Cerebellar nuclear complex (tissue), 1 donor: ENCODE measurements at places on chromosomes 16 and 17.

- no peak for DNase-seq
Observed at GRCh38 chr16:87558682-87559081, 43.6 kb upstream of the JPH3 start.

DNA sequence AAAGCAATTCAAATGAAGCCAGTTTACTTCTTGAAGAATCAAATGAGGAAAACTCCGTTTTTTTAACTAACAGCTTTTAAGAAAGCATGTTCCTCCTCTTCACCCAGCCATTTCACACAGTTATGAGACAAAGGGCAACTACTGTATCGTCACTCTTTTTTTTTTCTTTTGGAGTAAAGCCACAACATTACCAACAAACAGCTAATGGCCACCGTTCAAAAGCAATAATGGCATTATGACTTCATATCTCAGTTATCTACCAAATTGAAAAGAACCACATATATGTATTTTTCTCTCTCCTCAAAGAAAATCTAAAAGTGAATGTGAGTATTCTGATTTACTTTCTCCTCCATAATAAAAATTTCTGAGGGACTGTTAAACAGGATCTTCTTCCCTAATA lies 14.5 kb downstream of the GRB2 start:
- no peak for DNase-seq

DNA sequence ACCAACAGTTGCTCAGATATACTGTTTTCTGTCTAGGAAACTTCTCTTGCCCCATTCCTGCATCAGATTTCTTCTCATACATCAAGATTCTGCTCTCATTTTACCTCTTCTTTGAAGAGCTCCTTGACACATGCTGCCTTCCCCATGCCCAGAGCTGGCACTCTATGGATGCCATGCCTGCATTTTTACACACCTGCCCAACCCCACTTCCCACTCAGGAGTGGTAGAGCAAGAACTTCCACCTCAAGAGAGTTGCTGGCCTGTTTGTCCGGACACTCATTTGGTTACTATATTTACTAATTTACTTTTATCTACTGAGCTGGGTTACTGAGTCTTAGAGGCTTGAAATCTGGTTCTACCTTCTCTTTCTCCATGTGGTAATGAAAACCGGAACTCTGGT lies 98.3 kb upstream of the HLF start:
- no peak for DNase-seq

GRCh38 chr16:81522108-81522701 lies 77.6 kb downstream of the CMIP start:
- DNase-seq, result no peak

GRCh38 chr17:21183468-21183867 lies 30.5 kb downstream of the TMEM11 start:
- no peak for DNase-seq

- DNase-seq, result no peak
Observed at GRCh38 chr17:80063830-80064585, 27.6 kb downstream of the CCDC40 start.

DNA sequence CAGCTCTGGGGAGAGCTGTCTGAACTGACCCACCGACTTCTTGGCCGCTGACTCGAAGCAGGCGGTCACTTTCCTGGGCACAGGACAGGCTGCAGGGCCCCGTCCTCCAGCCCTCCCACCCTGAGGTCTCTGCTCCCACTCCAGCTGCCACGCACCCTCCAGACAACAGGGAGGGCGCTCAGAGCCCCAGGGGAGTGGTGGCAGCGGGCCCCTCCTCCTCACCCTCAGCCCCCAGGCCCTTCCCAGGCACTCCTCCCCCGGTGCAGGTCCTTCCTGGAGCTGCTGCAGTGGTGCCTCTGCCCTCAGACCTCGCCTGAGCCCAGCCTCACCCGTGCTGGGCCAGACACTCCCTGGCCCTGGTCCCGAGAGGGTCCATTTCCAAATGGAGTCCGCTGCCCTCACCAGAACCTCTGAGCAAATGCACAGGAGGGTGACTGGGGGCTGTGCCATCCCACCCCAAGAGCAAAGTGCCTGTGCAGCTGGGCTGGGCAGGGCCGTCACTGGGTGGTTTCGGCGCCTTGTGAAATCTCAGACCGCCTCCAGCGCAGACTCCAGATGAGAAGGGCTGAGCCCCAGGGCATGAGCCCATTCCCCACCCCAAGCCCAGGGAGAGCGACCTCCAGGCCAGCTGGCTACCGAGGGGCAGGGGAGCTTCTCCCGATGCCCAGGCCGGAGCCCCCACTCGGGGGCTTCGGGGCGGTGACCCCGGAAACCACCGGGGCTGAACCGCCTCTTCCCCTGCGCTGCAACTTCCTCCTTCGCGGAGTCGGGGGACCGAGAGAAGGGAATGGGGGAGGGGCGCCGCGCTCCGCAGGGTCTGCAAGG lies 717 bp downstream of the CYBA start:
- DNase-seq, result no peak

DNA sequence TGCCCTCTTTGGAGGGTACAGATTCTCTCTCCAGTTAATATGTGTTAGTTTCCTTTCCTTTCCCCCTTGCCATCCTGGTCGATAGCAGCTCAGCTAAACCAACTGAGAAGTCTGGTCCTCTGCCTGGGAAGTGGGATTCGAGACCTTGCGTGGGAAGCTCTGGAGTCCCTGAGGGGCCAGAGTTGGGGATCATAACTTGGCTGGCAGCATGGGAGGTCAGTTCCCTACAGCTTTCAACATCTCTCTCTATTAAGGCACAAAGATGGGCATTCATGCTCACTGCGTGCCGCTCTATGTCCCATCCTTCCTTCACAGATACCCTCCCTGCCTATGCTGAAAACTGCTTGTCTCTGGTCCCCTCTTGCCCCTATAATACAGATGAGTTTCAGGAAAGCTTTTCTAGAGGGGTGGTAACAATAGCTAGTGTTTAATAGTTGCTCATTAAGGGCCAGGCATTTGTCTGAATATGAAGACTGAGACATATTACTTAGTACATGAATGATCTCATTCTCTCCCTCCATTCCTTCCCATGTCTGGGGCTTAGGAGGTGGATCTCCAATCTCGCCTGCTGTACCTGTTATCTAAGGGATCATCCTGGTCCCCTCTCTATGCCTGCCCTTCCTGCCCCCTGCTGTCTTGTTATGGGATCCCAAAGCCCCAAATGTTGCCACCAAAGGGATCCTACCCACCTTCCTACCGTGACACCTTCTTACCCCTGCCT lies 10.8 kb downstream of the THRA start:
- DNase-seq, result no peak

GRCh38 chr16:67884684-67885083 lies at the start of gene NRN1L:
TSS of gene NRN1L (plus strand) at chr16:67884885. CDS start at chr16:67884904, 19 bp downstream.
- no peak for DNase-seq

- DNase-seq, result no peak
Observed at GRCh38 chr16:72821185-72821950, 226.6 kb downstream of the ZFHX3 start.

DNA sequence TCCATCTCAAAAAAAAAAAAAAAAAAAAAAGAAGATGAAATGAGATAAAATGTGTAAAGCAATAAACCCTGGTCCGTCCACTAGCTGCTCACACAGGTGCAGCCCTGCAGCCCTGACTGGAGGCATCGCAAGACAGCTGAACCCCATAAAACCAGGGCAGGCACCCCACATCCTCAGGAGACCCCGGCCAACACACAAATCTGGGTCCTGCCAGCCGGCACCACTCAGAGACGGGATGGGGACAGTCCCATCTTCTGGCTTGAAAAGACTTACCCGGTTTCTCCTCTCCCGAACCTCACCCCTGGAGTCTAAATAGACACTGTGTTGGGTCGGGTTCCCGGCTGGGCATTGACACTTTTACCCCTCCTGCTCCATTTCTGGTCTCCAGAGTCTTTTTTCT lies 52.7 kb upstream of the TNRC6C start:
- no peak for DNase-seq

DNA sequence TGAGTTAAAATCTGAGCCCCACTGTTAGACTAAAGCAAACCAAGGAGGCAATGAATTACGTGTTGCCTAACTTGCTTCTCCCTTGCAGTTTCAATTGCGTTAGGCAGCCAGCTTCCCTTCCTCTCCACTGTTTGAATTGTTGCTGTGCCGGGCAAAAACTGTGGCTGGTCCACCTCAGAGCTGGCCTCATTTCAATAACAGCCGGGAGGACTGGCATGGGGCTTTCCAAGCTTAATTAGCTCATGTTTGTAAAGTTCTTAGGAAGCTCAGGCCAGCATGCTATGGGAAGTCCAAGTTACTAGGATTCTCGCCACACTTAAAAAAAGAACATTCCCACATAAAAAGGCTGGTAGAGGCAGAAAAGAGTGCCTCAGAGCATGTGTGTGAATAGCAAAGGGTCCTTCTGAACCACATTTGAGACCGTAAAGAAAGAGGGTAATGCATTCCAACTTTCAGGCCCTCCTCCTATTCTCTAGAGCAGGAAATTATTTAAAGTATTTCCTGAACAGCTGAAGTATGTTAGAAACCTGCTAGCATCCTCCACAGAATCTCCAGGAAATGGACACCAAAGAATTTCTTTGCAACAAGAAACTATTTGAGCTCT lies 79.0 kb upstream of the SMURF2 start:
- no peak for DNase-seq

- DNase-seq, result no peak
Observed at GRCh38 chr17:76369379-76369778, 15.0 kb upstream of the SPHK1 start.

DNA sequence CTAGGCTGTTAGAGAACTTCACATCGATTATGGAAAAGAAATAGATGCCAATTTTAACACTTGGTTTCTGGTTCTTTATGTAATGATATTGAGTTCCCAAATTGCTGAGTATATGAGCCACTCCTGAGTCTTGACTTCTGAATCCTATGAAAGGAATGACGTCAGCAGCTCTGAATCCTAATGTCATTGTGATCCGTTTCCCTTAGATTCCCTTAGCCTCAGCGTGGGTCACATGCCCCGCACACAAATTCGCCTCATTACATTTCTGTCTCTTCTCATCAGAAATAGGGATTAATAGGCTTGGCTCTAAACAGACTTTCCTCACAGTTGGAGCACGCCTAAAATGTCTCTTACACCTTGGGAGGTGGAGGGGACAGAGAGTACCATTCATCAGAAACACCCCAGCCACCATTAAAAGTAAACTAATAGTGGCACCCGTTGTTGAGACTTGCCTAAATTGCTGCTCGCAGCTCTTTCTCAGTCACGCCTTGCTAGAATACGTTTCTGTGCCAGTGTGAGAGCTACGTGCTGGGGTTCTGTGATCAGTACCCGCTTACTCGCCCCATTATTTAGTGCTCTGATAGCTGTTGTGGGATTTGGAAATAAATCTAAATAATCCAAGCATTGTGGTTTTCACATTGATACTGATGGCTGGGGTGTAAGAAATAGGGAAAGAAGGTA lies 7.1 kb downstream of the MRM3 start:
- no peak for DNase-seq

DNA sequence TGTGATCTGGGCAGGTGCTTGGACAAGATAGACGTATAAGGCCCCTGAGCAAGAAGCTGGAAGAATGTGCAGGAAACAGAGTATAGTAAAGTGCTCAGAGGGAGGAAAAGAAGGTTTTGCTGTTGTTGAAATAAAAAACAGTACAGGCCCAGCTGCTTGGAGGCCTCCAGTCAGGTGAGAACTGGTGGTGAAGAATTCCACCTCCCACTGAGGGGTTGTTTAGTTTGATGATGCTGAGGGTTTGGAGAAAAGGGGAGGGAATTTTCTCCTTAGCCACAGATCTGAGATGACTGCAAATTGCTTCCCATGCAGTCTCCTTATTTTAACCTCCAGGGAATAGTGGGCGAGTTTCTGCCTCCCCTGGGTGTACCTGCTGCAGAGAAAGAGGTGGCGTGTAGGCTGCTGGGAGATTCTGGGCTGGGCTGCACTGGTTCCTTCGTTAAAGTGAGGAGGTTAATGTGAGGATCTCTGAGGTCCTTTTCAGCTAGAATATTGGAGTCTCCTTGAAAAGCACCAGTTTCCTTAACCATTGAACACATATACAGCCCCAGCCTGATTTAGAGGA lies 25.8 kb downstream of the SMPD3 start:
- DNase-seq, result no peak

- no peak for DNase-seq
Observed at GRCh38 chr17:69639096-69639495, 224.6 kb downstream of the MAP2K6 start.

- DNase-seq, result no peak
Observed at GRCh38 chr16:89442588-89442987, 47.8 kb downstream of the ANKRD11 start.

DNA sequence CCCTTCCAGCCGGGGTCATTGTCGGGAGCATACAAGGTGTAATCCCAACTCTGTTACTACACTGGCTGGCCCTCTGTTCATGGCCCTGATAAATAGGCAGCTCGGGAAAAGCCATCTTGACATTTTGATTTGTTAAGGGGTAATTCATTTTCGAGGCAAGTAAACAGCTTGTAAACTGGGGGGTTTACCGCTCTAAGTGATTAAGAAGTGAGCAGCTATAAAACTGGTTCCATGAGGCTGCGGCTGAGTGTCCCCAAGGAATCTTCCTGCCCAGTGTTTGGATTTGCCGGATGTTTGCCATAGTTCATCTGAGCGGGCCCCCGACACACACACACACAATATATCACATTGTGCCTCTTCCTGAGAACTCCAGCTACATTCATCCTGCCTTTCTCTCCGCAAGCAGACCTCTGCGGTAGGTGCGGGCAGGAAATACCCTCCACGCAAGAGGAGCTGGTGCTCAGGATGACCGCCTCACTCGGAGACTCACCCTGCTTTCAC lies 92.2 kb downstream of the SOCS1 start:
- no peak for DNase-seq

DNA sequence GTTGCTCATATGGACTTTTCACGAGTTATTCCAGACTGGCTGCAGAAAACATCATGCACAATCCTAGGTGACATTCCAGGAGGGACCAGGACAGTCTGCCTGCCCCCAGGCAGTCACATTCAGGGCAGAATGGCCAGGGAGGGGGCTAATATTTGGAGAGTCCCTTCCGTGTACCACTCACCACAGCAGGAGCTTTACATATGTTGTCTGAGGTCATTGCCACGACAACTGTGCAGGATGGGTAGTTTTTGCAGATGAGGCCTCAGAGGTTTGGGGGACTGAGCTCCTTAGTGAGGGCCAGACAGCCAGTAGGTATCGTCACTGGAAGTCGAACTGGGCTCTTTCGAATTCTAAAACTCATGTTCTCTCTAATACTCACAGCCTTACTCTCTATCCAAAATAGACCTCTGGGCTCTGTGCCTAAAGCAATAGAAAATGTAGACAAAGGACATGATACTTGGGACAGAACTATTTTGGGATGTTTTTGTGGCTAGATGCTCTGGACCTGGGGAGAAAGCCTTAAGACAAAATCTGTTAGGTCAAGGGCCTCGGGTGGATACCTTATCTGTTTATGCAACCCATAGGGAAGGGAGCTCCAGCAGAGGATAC lies 338.5 kb downstream of the MAF start:
- no peak for DNase-seq

DNA sequence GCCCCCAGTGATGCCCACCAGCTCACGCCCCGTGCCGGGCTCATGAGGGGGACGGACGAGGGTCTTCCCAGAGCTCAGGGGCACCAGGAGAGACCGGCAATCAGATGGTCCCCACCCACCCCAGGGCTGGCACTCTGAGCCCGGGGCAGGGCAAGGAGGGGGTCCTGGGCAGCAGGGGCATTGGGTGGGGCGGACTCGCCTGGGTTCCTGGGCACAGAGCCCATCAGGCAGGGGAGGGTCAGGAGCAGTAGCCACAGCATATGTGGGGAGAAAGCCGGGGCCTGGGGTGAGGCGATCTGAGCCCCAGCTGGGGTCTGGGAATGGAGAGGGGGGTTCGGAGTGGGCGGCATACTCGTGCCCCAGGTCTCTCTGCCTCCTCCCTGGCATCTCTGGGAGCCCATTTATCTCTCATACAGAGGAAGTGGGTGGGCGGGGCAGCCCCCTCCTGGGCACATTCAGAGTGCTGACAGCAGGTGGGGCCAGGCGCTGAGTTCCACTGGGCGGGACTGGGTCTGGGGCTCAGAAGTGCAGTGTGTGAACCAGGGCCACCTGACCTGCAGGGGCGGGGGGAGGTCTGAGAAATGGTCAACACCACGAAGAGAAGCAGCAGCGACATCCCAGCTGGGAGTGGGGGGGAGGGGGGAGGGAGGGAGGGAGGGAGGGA lies 20.5 kb upstream of the UBE2I start:
- DNase-seq, result no peak
